Activated naive CD8-positive, alpha-beta T cell treated with anti-CD3 and anti-CD28 coated beads, Interleukin-2, amount 10 ng/mL, durations not matched to agents 7 days and 5 days (primary cell): ENCODE measurements at places on chromosomes 1 and 21. TPM values are rescaled to one million over a fixed set of nuclear protein-coding genes. Genes with fewer than 3 reads are reported as not detected.
A peak's percentile ranks its signal among the peaks of the same experiment; 100 is the strongest.

- no peak overlapping the region for H3K27ac ChIP-seq
- peaks cover 8% of the 10 kb centered on the region for H3K27me3 ChIP-seq
- no peak for DNase-seq
Measured at GRCh38 chr1:245604979-245605378, 450.2 kb downstream of the KIF26B start.

DNA sequence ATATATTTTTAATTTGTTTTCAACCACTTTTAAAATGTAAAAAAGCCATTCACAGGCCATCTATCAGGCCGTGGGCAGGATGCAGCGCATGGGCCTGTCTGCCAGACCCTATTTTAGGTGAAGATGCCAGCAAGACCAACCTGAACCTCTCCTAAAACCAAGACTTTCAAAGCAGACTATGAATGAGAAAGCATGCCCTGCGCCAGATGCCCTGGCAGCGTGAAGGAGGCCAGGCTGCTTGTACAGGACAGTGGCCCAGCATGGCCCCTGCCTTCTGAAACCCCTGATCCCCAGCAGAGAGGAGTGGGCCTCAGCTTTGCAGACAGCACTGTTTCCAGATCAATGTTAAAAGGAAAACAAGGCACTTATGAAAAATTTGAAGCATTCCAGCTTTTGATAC is 31.6 kb downstream of the WDR4 start:
- DNase-seq, result no peak
- peaks cover 17% of the 10 kb centered on the region for H3K36me3 ChIP-seq
- peaks cover 6% of the 10 kb centered on the region for H3K4me1 ChIP-seq
- H3K4me3 ChIP-seq, result no peak overlapping the region

GRCh38 chr1:17232759-17233661 is 15.9 kb upstream of the PADI3 start:
- no peak overlapping the region for H3K27ac ChIP-seq
- no peaks in the 10 kb centered on the region for H3K36me3 ChIP-seq
- H3K4me1 ChIP-seq, result no peaks in the 10 kb centered on the region
- DNase-seq, result no peak

- H3K36me3 ChIP-seq, result no peaks in the 10 kb centered on the region
- H3K27ac ChIP-seq, result no peak overlapping the region
- peak; percentile 35 for DNase-seq
- H3K4me3 ChIP-seq, result no peak overlapping the region
- no peaks in the 10 kb centered on the region for H3K4me1 ChIP-seq
- H3K27me3 ChIP-seq, result no peaks in the 10 kb centered on the region
Measured at GRCh38 chr1:34460193-34460592, 283.5 kb downstream of the C1orf94 start.

DNA sequence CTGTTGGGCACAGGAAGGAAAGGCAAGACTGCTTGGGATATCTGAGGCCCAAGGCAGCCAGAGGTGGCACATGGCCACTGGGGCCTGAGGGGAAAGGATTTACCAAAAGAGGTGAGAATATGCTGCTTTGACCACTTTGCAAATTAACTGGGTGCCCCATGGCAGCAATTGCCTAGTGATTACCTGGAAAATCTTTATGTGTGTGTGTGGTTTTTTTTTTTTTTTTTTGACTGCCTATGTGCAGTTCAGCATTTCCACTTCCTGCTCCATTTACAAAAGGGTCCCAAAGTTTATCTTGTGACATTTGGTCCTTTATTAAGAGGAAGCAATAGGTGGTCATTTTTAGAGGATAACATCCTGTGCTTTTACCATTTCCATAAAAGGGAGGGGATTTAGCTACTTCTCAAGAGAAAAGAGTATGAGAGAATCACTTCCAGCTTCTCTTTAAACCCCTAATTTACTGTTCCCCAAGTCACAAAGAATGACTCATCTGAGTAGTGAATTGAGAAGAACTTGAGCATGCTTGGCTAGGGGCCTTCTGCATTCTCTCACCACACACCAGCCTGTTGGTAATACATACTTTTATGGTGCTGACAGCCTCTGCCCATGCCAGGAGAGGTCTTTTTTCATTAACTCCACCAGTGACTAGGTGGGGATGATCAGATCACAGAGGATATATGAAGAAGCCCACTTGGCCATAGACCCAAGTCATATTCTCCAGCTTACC is 52.1 kb downstream of the SYDE2 start:
- H3K27ac ChIP-seq, result peak overlapping the region; percentile 79
- H3K4me3 ChIP-seq, result peak overlapping the region; percentile 54
- peak; percentile 34 for DNase-seq
- H3K36me3 ChIP-seq, result no peaks in the 10 kb centered on the region
- H3K27me3 ChIP-seq, result peaks cover 2% of the 10 kb centered on the region

DNA sequence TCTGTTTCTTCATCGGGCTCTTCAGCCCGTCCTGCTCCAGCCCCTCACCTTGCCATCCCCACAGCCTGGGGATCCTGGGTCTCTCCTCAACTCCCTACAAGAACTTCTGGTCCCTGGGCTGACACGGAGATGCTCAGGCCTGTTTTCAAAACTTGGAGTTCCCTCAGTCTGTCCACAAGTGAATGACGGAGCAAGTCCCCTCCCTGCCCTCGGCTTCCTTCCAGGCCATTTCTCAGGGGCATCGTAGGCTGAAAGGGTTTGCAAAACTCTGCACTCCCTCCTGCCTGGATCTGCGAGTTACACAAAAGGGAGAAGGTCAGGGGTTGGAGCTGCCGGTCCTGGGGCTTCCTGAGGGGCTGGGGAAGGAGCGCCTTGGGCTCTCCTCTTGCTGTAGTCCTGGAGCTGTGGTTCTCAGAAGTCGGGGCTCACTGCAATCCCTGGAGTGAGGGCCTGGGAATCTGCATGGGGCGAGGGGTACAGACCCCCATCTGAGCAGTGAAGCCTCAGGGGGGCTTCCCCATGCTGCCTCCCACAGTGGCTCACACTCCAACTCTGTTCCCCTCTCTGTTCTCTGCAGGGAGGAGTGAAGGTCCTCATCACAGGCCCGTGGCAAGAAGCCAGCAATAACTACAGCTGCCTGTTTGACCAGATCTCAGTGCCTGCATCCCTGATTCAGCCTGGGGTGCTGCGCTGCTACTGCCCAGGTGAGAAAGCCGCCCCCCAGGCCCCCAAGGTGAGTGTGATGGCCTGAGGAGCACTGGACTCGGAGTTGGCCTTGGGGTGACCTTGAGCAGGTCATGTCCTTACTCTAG is 100.6 kb upstream of the VAMP3 start:
- H3K4me3 ChIP-seq, result no peak overlapping the region
- peaks cover 2% of the 10 kb centered on the region for H3K27me3 ChIP-seq
- H3K36me3 ChIP-seq, result no peaks in the 10 kb centered on the region
- H3K4me1 ChIP-seq, result peaks cover 2% of the 10 kb centered on the region
- DNase-seq, result no peak

DNA sequence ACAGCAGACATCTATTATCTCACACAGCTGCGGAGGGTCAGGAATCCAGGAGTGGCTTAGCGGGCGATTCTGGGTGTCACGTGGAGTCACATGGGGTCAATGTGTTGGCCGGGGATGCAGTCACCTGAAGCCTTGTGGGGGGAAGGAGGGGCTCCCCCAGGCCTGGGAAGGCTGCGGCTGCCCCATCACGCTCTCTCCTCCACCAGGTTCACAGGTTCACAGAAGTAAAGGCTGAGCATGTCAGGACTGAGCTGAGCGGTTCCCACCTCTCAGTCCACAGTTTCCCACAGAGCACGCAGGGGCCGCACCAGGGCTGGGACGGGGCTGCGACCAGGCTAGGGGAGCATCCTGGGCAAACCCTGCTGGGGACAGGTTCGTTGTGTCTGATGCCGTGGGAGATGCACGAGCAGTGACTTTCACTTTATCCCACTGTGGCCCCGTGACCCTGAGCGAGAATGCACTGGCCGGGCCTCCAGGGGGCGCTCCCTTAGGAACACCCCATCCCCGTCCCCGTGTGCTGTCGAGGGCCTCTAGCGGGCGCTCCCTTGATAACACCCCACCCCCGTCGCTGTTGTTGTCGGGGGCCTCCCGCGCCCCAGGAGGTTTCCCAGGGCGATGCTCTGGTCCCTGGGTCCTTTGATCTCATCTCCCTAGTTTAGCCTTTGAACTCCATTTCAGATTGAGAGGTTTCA is 73.2 kb upstream of the TRAPPC10 start:
- peaks cover 2% of the 10 kb centered on the region for H3K36me3 ChIP-seq
- H3K4me1 ChIP-seq, result peaks cover 10% of the 10 kb centered on the region
- peak; percentile 94 for DNase-seq
- H3K27ac ChIP-seq, result peak overlapping the region; percentile 74
- no peaks in the 10 kb centered on the region for H3K27me3 ChIP-seq

DNA sequence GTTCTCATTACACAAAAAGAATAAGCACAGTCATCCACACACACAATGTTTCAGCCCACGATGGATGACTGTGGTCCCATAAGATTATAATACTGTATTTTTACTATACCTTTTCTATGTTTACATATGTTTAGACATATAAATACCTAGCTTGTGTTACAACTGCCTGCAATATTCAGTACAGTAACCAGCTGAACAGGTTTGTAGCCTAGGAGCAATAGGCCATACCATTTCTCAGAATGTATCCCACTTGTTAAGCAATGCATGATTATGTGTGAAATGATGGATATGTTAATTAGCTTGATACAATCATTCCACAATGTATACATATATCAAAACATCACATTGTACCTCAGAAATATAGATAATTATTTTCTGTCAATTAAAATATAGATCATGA is 33.2 kb upstream of the SAMD13 start:
- no peaks in the 10 kb centered on the region for H3K27me3 ChIP-seq
- H3K4me3 ChIP-seq, result no peak overlapping the region
- no peak overlapping the region for H3K27ac ChIP-seq
- H3K4me1 ChIP-seq, result peaks cover 3% of the 10 kb centered on the region
- peaks cover 3% of the 10 kb centered on the region for H3K36me3 ChIP-seq

DNA sequence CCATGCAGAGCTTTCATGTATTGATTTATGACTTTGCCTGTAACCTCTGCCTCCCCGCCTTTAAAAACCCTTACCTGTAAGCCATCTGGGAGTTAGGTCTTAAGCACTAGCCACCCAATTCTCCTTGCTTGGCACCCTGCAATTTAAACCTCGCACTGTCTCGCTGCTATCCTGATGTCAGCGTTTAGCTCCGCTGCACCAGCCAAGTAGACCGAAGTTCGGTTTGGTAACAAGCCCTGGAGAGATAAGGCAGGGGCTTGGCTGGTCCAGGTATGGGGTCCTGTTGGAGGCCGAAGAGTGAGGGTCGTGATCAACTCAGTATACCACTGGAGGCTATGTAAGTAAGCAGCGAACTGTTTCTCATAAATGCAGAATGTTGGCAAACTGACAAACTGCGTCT is 64.4 kb downstream of the GALNT2 start:
- DNase-seq, result no peak
- H3K4me3 ChIP-seq, result no peak overlapping the region
- peaks cover 1% of the 10 kb centered on the region for H3K36me3 ChIP-seq
- no peak overlapping the region for H3K27ac ChIP-seq
- H3K4me1 ChIP-seq, result peaks cover 12% of the 10 kb centered on the region
- H3K27me3 ChIP-seq, result no peaks in the 10 kb centered on the region

GRCh38 chr1:2237773-2238172 is 9.7 kb downstream of the SKI start:
- no peak for DNase-seq
- H3K27ac ChIP-seq, result no peak overlapping the region
- H3K27me3 ChIP-seq, result no peaks in the 10 kb centered on the region
- peaks cover 12% of the 10 kb centered on the region for H3K36me3 ChIP-seq
- H3K4me1 ChIP-seq, result peaks cover 57% of the 10 kb centered on the region

DNA sequence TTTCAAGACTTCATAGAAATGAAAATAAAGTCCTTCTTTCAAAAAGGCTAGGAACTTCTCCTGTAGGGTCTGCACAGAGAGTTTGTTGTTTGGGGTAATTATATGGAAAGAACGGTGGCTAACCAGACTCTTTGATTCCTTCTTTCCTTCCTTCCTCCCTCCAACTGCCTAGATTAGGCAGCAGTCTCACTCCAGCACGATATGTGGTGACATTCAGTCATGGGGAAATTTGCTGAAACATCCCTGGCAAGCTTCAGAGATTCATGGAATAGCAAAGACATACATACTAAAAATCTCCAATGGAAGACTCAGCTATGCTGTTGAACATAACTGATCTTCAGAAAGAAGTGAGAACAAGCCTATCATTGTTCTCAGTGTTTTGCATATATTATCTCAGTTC is 4.3 kb downstream of the NTMT2 start:
- no peak for DNase-seq
- H3K27ac ChIP-seq, result no peak overlapping the region
- H3K4me3 ChIP-seq, result no peak overlapping the region
- H3K27me3 ChIP-seq, result peaks cover 3% of the 10 kb centered on the region

- H3K27me3 ChIP-seq, result no peaks in the 10 kb centered on the region
- peak overlapping the region; percentile 80 for H3K4me3 ChIP-seq
- DNase-seq, result no peak
- peaks cover 33% of the 10 kb centered on the region for H3K4me1 ChIP-seq
Measured at GRCh38 chr1:211352985-211353515, 26.4 kb downstream of the TRAF5 start.

- DNase-seq, result no peak
- peaks cover 4% of the 10 kb centered on the region for H3K36me3 ChIP-seq
- no peak overlapping the region for H3K27ac ChIP-seq
- peaks cover 4% of the 10 kb centered on the region for H3K4me1 ChIP-seq
- peaks cover 9% of the 10 kb centered on the region for H3K27me3 ChIP-seq
Measured at GRCh38 chr21:42209801-42210479, 9.0 kb upstream of the ABCG1 start.

DNA sequence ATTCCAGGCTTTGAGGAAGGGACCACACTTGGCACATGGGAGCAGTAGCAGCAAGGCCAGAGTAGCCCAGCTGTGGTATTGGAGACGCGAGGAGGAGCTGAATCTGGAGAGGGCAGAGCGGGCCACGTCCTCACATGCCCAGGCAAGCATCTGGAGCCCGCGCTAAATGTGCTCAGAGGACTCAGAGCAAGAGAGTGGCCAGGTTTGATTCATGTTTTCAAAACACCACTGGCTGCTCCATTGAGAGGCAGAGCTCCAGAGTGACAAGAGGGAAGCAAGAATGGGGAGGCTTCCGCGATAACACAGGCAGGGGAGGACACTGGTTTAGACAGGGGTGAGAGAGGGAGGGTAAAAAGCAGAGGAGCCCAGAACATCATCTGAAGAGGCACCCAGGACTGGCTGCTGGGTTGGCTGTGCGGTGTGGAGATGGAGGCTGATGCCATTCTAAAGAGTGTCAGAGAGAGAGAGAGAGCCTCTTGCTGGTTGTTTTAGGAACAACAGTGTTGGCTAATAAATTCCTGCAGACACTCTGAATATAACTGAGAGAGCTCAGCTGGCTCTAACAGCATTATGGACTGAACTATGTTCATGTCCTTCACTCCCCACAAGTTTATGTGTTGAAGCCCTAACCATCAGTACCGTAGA is 32.3 kb downstream of the RCAN1 start:
- no peak for DNase-seq
- no peaks in the 10 kb centered on the region for H3K27me3 ChIP-seq
- H3K27ac ChIP-seq, result no peak overlapping the region
- peaks cover 6% of the 10 kb centered on the region for H3K4me1 ChIP-seq
- no peaks in the 10 kb centered on the region for H3K36me3 ChIP-seq
- H3K4me3 ChIP-seq, result no peak overlapping the region

GRCh38 chr1:108345776-108346531 is 102.1 kb upstream of the NBPF4 start:
- H3K4me3 ChIP-seq, result no peak overlapping the region
- DNase-seq, result no peak
- no peaks in the 10 kb centered on the region for H3K36me3 ChIP-seq

- peaks cover 10% of the 10 kb centered on the region for H3K4me1 ChIP-seq
- no peak overlapping the region for H3K27ac ChIP-seq
- H3K27me3 ChIP-seq, result peaks cover 62% of the 10 kb centered on the region
- H3K36me3 ChIP-seq, result no peaks in the 10 kb centered on the region
- DNase-seq, result no peak
Measured at GRCh38 chr1:156108664-156109241, 5.8 kb upstream of the LMNA start.

Gene ACKR1
- total RNA-seq, result not detected

Gene CA6
- 37.3 TPM for total RNA-seq

Gene PRAMEF20
- not detected for total RNA-seq

Gene EPS8L3
- total RNA-seq, result not detected

Gene KTI12
- total RNA-seq, result 12.5 TPM

Gene GOLT1A
- not detected for total RNA-seq

Gene DEPDC1
- total RNA-seq, result 16.5 TPM
